ENCODE measurements at places on chromosomes 12 and 14.
A peak's percentile ranks its signal among the peaks of the same experiment; 100 is the strongest.

GRCh38 chr12:123942911-123943648 is 29.6 kb downstream of the CCDC92 start:
- DNase-seq, result no peak

DNA sequence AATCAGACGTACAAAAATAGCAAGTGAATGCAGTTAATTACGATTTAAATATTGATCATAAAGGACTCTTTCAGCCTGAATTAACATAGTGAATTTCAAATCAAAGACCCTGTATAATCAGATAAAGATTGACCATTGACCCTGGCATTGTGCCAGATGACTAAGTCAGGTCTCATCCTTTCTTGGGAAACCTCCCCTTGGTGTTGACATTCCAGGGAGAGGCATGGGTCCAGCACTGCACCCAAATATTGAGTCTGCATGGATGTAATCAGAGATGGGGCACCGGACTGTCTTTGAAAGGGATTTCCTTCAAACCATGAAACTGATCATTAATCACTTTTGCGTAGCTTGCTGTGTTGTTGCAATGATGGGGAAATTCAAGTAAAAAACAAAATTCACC is 1138.2 kb downstream of the BCL11B start:
- no peak for DNase-seq

GRCh38 chr14:103529383-103530365 is 678 bp downstream of the TRMT61A start:
- DNase-seq, result no peak

DNA sequence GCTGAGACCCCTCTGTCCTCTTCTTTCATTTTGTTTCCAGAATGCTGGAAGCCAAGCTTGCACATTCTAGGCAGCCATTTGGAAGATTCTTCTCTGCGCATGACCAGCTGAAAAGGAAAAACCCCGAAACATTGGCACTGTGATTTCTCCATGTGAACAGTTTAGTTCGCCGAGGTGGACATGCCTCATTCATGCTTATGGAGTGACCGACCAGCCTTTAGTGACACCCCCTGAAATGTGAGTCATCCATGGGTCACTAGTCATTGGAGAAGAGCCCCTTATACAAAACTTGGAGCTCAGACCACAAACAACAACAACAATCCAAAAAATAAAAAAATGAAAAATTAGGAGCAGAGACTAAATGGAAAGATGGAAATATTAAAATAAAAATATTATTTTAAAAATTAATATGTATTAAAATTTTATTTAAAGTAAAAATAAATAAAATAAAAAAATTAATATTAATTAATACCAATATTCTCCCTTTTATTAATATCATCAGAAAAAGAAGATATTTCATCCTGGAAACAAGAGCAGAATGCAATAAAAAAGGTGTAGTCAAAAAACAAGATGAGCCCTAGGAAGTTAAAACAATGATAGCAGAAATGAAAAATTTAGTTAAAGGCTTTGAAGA is 9.5 kb upstream of the KRT7 start:
- no peak for DNase-seq

- no peak for DNase-seq
Measured at GRCh38 chr14:90717916-90718315, 98.3 kb downstream of the TTC7B start.

- no peak for DNase-seq
Measured at GRCh38 chr12:94098466-94098865, 49.9 kb upstream of the PLXNC1 start.

DNA sequence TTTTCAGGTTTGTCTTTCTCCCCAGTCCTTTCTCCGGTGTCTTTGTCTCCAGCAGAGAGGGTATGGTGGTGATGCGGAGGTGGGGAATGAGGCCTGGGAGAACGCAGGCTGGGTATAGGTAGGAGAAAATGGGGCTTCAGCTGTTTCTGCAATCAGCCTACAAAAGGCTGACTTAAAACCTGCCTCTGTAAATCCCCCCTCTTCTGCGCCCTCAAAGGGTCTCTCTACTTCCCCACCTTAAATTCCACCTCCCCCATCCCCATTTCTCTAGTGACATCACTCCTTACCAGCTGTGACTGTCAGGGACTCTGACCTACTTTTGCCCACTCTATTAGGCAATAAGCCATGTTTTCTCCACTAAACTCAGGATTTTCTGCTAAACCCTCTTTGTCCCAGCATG is 8.1 kb upstream of the RIMKLB start:
- DNase-seq, result no peak

DNA sequence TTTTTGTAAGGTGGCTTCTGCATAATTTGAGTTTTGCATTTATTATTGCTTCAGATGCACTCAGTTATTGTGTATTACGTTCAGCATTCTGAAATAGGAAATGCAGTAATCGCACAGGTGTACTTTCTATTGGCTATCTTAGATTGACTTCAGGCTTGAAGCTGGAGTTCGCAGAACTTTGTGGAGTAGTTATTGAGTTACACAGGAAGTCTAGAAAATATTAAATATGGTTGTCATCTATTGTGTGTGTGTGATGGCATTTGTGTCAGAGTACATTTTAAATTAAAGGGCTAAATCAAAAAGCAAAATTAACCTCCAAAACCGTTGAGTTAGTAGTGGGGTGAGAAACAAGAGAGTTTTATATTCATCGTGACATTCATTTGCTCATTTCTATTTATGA is 2.7 kb downstream of the ARID2 start:
- no peak for DNase-seq

GRCh38 chr14:76830556-76830955 is 4.3 kb downstream of the LRRC74A start:
- no peak for DNase-seq

GRCh38 chr12:11922361-11922760 is 148.4 kb upstream of the BCL2L14 start:
- no peak for DNase-seq

DNA sequence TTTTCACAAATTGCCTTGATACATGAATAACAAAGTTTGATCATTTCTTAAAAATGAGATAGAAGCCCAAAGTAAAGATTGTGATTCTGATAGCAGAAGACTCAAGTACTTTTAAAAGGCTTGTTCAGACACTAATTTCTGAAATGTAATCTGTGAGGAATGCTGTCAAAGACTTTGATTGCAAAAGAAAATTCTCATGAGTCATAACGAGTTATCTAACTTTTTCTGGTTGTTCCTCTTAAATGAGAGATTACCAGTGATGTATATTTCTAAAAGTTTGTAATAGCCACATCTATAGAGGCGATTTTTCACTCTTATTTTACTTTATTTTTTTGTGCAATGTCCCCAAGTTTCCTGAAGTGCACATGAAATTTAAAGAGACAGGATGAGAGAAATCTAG is 7.0 kb downstream of the PYGL start:
- no peak for DNase-seq

DNA sequence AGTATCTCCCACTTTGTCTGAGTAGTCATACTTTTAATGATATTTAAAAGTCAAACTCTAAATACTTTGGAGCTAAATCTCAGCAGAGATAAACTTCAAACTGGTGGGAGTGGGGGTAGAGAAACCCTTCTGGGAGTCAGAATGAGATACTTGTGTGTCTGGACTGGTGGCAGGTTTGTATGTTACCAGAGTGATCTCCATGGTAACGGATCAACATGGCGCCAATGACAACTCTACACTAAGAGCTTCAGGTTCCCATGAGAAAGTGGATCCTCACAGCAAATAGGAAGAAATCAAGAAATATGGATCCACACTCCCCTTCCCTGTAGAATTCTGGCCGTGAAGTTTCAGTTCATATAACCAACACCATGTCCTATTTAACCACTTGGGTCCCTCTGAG is 121.9 kb downstream of the ETV6 start:
- DNase-seq, result peak; percentile 26

GRCh38 chr14:99268810-99269707 is 2.9 kb downstream of the BCL11B start:
- no peak for DNase-seq

DNA sequence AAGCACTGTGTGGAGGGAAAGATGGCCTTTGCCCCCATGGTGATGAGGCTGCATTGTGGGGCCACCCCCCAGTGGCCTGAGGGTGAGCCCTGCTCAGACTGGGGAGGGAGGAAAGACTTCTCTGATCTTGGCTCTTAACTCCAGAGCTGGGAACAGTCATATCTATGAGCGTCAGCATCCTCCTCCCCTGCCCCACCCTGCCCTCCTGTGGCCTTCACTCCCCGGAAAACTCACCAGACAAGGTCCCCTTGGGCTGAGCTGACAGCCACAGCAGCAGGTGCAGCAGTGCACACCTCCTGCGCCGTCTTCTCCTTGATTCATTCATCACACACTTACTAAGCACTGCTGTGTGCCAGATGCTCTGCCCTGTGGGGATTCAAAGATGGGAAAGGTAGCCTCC is 98.8 kb downstream of the B4GALNT3 start:
- DNase-seq, result no peak

DNA sequence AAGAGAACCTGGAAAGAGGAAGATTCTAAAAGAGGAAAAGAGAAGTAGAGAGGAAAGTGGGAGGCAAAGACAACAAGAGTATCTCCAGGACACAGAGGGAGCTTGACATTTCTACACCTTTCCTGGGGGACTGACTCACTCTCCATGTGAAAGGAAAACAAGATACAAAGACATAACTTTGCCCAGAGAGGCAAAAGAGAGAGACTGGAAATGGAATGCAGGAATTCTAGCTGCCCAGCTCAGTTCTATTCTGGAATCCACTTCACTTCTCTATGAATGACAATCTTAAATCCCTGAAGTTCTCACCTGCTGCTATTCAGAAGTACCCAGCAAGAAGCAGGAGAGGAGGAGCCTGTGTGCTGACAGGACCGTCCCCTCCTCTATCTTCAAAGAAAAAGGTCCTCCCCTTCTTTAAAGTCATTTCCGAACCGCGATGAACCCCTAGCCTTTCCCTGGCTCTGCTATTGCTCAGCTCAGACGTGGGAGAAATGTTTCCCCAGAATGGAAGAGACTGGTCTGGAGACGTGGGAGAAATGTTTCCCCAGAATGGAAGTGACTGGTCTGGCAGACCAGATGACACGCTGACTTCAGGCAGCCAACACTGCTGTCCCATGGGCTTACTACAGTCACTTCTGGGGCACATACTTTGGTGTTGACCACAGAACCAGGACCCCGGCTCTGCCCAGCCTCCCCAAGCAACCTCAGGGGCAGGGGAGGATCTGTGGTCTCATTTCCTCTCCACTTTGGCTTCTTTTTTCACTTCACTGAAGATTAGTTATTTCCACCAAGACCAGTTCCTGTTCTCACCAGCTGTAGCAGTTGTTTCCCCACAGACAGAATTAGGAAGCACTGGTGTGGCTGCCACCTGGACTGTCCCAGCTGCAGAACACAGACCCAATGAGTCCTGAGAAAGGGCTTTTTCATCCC is 8.3 kb downstream of the FMNL3 start:
- DNase-seq, result peak; percentile 36

DNA sequence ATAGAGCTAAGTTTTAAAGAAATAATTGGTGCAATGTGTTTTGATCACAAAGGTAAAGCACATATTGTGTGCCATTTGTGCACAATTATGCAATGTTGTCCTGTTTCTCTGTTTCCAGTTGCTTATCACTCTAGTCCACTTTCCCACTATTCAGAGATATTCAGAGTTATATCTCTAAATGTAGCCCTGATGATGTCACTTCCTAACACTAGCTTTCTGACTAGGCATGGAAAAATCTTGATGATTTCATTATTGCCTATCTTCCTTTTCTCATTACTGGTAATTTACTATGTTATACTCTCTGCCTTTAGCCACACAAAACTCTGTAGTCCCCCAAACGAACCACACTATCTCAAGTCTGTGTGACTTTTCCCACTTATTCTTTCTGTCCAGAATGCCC is 221.2 kb downstream of the TRHDE start:
- no peak for DNase-seq

- DNase-seq, result no peak
Measured at GRCh38 chr14:86012461-86012860, 482.5 kb downstream of the FLRT2 start.

DNA sequence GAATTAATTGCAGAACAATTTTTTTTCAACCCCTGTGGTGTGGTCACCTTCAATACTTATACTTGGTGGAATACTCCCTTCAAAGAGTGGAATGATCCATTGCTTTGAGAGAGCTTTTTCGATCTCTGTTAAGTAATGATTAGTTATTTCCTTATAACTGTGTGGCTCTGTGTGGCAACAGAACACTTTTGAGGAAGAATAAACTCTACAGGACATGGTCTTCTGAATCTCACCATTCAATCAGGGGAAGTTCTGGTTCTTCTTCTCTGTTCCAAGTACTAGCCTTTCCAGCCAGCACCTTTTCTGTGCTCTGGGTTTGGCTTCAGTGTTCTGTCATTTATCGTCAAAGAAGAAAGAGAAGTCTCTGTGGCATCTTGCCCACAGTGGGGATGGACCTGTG is 369.2 kb downstream of the ZFP36L1 start:
- DNase-seq, result no peak

- no peak for DNase-seq
Measured at GRCh38 chr14:64123241-64123822, 170.8 kb downstream of the ESR2 start.

All from CD4-positive, alpha-beta T cell treated with Interferon gamma for 1 hour (primary cell).